ENCODE measurements at places on chromosomes 2 and 18. TPM values are rescaled to one million over a fixed set of nuclear protein-coding genes. Genes with fewer than 3 reads are reported as not detected.

DNA sequence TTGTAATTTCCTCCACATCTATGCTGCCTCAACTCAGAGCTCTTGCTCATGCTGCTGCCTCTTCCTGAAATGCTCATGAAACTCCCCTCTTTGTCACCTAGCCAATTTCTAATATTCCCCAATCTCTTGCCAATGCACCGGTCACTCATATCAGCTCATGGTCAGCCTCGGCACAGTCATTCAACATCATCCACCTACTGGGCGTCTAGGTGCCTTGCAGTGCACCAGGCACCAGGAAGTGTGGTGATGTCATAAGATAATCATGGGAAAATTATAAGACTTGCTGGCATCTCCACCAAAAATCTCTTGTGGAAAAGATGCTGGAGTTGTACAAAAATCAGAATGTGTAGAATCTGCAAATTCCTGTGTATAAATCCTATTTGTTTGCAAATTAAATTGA, 52.6 kb upstream of the RAB27B start:
- no peak overlapping the region for H3K27ac ChIP-seq
- no peaks in the 10 kb centered on the region for H3K36me3 ChIP-seq
- no peak for DNase-seq
- no peak overlapping the region for H3K4me3 ChIP-seq
- H3K27me3 ChIP-seq: no peaks in the 10 kb centered on the region

- peaks cover 29% of the 10 kb centered on the region for H3K36me3 ChIP-seq
- no peak overlapping the region for H3K4me3 ChIP-seq
- no peaks in the 10 kb centered on the region for H3K4me1 ChIP-seq
- DNase-seq: no peak
Measured at GRCh38 chr2:200466425-200467418, 43.1 kb downstream of the KCTD18 start.

FER1L5 gene
- polyA plus RNA-seq: not detected

CHRND gene
- polyA plus RNA-seq: not detected

DNA sequence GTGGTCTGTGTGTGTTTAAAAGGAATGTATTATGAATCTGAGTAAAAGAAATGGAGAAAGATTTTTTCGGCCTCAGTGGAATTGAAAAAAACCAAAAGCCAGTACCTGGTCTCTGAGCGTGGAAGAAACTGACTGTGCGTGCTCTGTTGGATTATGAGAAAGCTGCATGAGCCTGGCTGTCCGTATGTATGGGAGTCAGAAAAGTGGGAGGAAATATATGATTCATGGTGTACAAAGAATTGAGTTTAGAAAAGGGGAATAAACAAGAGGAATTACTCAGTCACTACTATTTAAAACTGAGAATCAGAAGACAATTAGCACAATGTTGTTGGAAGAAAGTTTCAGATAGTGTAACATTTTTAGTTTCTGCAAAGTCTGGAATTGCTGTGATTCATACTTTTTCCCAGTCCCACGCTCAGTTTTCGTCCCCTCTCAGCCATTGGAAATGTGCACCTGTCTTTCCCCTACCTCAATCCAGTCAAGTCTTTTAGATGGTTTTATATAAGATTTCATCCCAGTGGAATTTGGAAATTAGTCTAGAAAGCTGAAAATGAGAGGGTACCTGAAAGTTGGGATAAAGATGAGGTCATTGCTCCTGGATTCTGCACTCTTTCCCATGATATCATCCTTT, 66.4 kb upstream of the CHMP1B start:
- H3K4me3 ChIP-seq: no peak overlapping the region
- DNase-seq: no peak
- peaks cover 6% of the 10 kb centered on the region for H3K4me1 ChIP-seq
- H3K27ac ChIP-seq: no peak overlapping the region

GRCh38 chr2:75194184-75194868, 5.0 kb downstream of the TACR1 start:
- DNase-seq: no peak
- no peak overlapping the region for H3K27ac ChIP-seq
- peaks cover 2% of the 10 kb centered on the region for H3K4me1 ChIP-seq
- no peaks in the 10 kb centered on the region for H3K36me3 ChIP-seq
- peaks cover 24% of the 10 kb centered on the region for H3K27me3 ChIP-seq

DNA sequence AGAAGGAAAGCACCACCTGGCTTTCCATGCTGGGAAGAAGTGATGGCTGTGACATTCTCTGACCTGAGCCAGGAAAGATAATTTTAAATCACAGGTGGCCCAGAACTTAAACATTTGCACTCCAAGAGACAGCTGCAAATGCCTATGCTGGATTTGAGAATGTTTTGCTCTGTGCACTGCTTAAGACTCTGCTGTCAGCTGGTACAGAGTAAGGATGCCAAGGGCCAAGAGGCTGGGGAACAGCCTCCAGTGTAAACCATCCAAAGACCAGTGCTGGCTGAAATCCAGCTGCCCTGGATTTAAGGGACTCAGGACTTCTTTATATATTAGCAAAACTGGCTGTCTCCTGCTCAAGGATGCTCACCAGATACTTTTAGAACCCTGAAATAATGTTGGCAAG, 3.9 kb downstream of the HOXD8 start:
- no peaks in the 10 kb centered on the region for H3K36me3 ChIP-seq
- peaks cover 40% of the 10 kb centered on the region for H3K4me1 ChIP-seq
- DNase-seq: no peak
- no peak overlapping the region for H3K4me3 ChIP-seq
- no peak overlapping the region for H3K27ac ChIP-seq

DNA sequence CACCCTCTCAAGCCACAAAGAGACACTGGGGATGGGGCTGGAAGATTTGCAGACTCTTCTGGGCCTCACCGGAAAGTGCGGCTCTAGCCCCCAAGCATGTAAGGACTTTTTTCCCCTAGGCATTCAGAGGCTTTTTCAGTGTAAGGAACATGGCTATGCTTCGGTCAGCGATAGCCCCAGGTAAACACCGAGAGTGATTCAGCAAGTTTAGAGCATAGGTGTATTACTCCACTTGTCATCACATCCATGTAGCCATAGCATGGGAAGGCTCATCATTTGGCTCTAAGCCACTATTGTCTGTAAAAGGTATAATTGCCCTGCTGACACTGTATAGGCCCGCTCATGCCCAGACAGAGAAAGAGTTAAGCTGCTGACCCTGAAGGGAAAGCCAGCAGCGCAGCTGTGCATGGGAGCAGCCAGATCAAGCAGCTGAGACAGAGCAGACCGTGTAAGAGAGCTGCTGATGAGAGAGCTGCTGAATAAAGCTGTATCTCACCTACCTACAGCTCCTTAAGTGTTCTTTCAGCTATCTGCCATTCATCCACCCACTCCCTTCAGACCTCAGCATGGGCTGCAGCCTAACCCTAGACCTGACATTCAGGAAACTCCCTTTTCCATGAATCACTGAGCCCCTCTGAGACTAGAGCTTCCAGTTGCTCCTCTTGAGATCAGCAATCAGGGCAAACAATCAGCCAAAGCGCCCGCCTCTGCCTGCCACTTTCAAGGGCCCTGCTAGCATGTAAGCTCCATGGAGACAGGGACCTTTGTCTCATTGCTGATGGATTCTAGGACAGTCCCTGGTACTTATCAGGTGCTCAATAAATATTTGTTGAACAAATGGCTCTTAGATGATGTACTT, 25.5 kb downstream of the LGALSL start:
- peaks cover 3% of the 10 kb centered on the region for H3K4me1 ChIP-seq
- H3K27ac ChIP-seq: no peak overlapping the region
- H3K27me3 ChIP-seq: no peaks in the 10 kb centered on the region
- no peak overlapping the region for H3K4me3 ChIP-seq
- DNase-seq: no peak

GRCh38 chr18:54284535-54284934, 15.2 kb downstream of the POLI start:
- H3K4me3 ChIP-seq: no peak overlapping the region
- H3K27ac ChIP-seq: no peak overlapping the region
- H3K4me1 ChIP-seq: no peaks in the 10 kb centered on the region
- peaks cover 91% of the 10 kb centered on the region for H3K36me3 ChIP-seq
- H3K27me3 ChIP-seq: no peaks in the 10 kb centered on the region
- no peak for DNase-seq

DNA sequence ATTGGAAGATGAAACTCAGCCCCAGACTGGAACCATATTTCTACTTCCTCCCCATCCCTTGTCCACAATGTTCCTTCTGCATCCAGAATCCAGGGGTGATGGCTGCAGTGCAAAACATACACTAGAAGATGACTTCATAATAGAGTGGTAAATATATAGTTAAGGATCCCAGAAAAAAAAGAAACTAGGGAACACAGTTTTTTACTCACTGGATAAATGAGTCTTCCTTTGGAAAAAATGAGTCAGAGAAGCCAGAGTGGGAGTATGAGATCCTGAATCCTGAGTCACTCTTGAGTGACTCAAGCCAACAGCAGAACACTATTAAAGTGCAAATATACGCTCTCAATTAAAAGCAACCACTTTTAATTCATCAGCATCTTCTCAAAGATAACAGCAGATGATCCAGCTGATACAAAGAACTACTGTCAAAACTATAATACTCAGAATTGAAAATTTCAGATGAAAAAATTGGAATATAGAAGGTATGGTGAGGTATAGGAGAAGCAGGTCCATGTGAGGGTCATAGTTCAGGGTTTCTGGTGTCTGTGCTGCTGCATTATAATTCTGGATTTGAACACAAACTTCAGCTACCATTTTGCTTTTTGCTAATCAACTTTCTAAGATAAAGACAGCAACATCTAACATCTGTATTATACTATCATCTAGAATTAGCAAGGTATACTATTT, 987.2 kb upstream of the CDH2 start:
- H3K27ac ChIP-seq: no peak overlapping the region
- H3K36me3 ChIP-seq: no peaks in the 10 kb centered on the region
- no peaks in the 10 kb centered on the region for H3K27me3 ChIP-seq

LRP1B gene
- polyA plus RNA-seq: not detected

DNA sequence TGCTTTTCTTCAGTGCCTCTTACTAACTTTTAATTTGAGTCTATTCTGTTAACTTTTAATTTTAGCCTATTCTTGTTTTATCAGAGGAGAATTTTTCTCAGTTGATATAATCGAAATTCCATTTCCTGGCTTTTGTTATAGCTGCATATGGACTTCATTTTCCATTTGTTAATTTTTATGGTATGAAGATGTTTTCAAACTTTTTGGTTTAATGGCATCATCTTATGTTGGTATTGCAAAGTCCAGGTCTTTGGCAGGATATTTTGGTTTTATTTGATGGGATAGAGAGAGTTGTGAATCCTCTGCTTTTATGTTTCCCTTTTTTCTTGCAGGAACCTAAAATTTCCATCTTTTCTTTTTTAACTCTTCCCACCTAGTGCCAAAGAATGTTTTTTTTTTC, 70.9 kb upstream of the RAPGEF4 start:
- H3K27ac ChIP-seq: no peak overlapping the region
- no peaks in the 10 kb centered on the region for H3K4me1 ChIP-seq
- DNase-seq: no peak
- no peaks in the 10 kb centered on the region for H3K27me3 ChIP-seq
- no peaks in the 10 kb centered on the region for H3K36me3 ChIP-seq
- no peak overlapping the region for H3K4me3 ChIP-seq

DNA sequence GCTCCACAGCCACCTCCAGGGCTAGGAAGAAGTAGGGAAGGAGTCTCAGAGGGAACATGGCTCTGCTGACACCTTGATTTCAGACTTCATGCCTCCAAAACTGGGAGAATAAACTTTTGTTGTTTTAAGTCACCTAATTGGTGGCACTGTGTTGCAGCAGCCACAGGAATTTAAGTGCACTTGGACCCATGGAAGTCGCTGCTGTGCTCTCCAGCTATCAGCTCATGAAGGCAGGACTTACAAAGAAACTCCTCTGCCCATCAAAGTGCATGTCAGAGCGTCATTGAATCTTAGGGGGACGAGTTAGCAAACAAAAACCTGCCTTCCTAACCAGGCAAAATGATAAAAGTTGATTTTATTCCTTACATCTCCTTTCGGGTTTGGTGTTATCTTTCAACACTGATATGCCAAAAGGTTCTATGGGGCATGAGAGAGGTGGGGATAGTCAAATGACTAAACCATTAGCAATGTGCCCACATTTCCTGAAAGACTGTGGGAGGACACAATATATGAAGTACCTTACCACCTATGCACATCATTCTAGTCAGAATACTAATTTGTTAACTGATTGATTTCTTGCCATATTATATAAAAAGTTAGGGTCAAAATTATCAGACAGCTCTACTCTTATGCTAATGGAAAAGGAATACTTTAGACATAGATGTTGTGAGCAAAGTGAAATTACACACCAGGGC, 235.8 kb upstream of the TNP1 start:
- no peaks in the 10 kb centered on the region for H3K36me3 ChIP-seq
- H3K4me1 ChIP-seq: no peaks in the 10 kb centered on the region
- no peak overlapping the region for H3K27ac ChIP-seq
- no peaks in the 10 kb centered on the region for H3K27me3 ChIP-seq
- no peak overlapping the region for H3K4me3 ChIP-seq

DNA sequence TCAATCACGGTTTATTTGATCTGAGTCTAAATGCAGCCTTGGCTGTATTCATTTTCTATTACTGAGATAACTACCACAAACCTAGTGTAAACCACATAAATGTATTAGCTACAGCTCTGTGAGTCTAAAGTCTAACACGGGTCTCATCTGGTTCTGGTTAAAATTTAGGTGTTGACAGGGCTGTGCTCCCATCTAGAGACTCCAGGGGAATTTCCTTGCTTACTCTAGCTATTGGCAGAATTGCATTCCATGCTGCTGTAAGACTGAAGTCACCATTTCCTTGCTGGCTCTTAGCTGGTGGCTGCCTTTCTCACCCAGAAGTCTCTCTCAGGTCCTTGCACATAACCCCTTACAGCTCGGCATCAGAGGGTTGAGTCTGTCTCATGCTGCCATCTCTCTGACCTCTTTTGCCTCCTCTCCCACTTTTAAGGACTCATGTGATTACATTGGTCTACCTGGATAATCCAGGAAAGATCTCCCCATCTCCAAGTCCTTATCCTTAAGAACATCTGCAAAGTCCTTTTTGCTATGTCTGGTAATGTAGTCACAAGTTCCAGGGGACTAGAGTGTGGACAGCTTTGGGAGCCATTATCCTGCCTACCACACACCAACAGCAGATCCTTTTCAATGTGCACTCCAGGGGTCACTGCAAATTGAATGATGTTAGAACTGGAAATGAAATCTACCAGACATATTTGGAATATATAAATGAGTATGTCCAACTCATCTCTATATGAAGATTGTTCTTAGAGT, 207.0 kb upstream of the AGAP1 start:
- H3K4me1 ChIP-seq: no peaks in the 10 kb centered on the region
- H3K27me3 ChIP-seq: no peaks in the 10 kb centered on the region
- no peak overlapping the region for H3K4me3 ChIP-seq
- no peak overlapping the region for H3K27ac ChIP-seq

GRCh38 chr18:7568426-7568825, 1.3 kb downstream of the PTPRM start:
- DNase-seq: no peak
- H3K36me3 ChIP-seq: no peaks in the 10 kb centered on the region
- no peak overlapping the region for H3K27ac ChIP-seq
- peaks cover 14% of the 10 kb centered on the region for H3K4me1 ChIP-seq
- peaks cover 56% of the 10 kb centered on the region for H3K27me3 ChIP-seq

ATL2 gene
- polyA plus RNA-seq: 10.1 TPM

CNTNAP5 gene
- polyA plus RNA-seq: not detected
